Stimulated activated CD4-positive, alpha-beta T cell treated with anti-CD3 and anti-CD28 coated beads, Interleukin-1b, Interleukin-23, amount 100 ng/mL, for 1 hour (primary cell): ENCODE measurements at places on chromosomes 2 and 18.

DNA sequence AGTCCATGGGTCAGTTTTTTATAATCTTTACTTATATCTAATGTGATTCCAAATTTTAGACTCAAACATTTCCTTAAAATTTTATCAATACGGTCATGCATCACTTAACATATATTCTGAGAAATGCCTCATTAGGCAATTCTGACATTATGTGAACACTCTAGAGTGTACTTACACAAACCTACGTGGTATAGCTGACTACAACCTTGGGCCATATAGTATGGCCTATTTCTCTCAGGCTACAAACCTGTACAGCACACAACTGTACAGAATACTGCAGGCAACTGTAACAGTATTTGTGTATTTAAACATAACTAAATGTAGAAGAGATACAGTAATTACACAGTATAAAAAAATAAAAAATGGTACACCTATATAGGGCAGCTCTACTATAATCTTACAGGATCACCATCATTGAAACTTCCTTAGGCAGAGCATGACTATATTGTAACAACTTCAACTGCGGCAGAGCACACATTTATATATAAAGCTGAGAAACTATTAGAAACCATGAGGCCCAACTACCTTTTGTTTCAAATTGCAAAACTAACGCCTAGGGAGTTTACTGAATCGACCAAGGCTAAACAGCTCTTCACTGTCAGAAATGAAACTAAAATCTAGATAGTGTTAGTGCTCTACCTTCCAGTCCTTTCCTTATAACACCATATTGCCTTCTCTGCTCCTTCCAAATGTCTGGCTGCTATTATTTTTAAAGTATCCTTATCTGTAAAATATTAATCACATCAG is 6.9 kb downstream of the YES1 start:
- no peak for DNase-seq

DNA sequence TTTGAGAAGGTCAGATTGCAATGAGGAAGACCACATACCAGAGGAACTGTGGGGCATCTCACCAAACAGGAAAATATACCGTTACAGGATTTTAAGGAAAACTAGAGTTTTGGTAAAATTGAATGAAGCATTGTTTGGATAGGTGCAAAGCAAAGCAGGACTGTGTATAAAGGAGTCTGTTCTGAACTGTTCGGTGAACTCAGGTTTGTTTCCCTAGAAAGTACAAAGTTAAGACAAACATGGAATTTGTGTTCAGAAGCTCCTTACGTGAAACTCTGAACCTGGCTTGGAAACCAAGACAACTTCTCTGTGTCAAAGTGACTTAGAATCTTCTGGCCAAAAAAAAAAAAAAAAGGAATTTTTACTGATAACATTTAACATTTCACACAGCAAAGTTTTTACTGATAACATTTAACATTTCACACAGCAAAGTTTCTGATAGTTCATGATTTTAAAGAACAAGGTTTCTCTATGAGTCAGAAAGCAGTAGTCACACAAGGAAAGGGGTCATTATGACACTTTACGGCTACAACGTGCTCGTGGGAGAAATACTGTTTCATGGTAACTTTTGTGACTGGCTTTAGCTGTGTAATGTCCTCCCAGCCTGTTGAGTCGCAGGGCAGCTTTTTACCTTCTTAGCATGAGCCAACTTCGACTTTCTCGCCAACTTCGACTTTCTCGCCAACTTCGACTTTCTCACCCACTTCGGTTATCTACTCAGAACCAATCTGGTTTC is 21.2 kb upstream of the TET3 start:
- DNase-seq = no peak

- DNase-seq = no peak
These were observed 558.2 kb upstream of the TNP1 start for GRCh38 chr2:217418090-217418489.

GRCh38 chr2:56364902-56365301 is 181.1 kb downstream of the CCDC85A start:
- DNase-seq = no peak

GRCh38 chr2:193701484-193701883 is 1506.8 kb upstream of the TMEFF2 start:
- no peak for DNase-seq

- DNase-seq = no peak
These were observed 1.1 kb upstream of the HOXD8 start for GRCh38 chr2:176128172-176128981.

DNA sequence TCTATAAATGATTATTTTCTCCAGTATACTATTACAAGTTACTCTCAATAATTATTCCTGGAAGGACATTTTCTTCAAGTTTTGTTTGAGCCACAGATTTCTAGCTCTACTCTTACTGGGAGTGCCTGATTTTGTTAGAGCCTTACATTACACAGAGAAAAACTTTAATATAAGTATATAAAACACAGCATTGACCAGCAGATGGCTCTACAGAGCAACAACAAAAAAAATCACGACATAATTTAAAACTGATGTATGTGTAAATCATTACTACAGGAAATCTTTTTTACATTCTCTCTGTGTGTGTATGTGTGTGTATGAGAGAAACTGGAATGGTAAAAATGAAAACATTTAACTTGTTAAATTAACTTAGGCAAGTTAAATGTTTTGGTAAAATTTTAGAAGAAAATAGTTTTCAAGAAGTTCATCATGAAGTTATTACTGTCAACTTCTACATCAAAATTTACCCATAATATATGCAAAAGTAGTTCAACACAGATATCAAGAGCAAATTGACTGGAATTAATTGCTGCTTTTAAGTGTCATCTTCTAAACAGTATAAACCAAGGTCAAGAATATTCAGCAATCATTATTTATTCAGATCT is 103.3 kb downstream of the MDH1 start:
- DNase-seq = no peak

DNA sequence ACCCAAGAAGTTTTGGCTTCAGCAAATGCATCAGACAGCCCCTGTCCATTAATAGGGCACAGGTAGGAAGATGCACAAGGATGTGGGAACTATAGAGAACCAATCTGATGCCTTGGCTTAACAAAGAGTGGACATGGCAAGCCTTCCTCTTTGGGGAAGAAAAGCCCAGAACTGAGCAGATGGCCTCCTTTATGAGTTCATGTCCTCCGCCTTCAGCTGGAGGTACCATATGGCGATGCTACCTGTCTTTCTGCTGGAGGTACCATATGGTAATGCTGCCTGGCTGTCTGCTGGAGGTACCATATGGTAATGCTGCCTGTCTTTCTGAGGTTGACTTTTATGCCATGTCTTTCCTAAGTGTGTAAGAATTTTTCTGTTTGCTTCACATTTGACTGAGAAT is 6.0 kb downstream of the RETREG2 start:
- DNase-seq = no peak

GRCh38 chr2:100290718-100291151 is 31.6 kb downstream of the LONRF2 start:
- no peak for DNase-seq

GRCh38 chr18:61308795-61309393 is 24.3 kb upstream of the CDH20 start:
- no peak for DNase-seq

- no peak for DNase-seq
These were observed 320.0 kb upstream of the TRIB2 start for GRCh38 chr2:12396699-12397098.

DNA sequence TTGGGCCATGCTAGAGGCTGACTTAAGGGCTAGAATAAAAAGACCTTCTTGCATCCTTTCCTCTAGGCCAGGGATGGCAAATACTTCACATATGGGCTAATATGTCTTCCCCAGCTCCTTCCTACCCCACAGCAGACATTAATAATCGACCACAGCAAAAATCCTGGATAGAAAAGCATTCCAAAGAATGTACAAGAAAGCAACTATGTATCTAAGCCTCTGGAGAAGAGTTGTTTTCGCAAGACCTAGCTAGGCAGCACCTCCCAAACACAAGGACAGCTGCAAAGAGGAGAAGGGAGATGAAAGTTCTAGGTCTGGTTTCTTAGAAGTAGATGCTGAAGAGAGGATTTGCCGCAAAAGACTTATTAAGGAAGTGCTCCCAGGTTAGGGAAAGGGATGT is 372.6 kb downstream of the SLC4A3 start:
- DNase-seq = no peak

DNA sequence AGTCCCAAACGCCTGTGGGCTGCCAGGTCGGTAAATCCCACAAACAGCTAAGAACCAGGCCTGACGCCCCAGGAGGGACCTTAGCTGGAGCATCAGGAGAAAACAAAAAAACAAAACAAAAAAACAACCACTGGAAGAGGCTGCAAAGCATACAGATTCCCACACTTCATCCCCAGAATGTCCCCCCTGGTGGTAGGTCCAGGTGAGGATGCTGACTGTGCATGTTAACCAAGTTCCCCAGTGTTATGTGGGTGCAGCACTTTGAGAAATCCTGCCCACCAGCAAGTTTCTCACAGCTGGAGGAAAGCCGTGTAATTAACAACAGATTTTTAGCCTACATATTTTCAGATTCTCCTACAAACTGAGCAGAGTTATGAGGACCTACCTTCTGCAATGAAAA is 15.1 kb downstream of the ST3GAL5 start:
- DNase-seq = no peak

DNA sequence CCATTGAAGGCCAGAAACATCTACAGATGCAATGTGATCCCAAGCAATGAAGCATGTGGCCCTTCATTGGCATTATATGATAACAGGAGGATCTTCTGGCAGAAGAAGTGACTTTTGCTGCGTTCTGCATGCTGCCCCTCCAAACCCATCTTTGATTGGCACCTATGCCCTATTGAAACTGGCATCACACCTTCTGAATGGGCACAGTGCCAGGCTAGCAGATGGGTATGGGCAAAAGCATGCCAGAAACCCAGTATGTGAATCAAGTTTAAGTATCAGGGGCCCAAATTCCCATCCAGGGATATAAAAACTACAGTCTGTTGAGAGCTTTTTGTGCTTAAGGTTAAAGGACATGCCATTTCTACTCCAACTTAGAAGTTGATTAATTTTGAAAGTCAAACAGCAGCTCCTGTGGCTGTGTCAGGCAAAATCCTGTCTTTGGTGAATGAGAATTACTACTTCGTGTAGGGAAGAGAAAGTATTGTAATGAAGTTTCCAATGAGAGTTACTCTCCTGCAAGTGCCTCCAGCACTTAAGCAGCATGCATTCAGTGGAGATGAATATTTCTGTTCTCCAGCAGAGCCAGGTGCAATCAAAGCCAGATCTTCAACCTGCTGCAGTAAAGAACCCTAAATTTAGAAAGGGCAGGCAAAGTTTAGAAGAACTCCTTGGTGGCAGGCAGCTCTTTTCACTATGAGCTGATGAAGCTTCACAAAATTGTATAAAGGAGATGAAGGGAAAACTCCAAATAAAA is 8.6 kb downstream of the VRK2 start:
- DNase-seq = no peak

DNA sequence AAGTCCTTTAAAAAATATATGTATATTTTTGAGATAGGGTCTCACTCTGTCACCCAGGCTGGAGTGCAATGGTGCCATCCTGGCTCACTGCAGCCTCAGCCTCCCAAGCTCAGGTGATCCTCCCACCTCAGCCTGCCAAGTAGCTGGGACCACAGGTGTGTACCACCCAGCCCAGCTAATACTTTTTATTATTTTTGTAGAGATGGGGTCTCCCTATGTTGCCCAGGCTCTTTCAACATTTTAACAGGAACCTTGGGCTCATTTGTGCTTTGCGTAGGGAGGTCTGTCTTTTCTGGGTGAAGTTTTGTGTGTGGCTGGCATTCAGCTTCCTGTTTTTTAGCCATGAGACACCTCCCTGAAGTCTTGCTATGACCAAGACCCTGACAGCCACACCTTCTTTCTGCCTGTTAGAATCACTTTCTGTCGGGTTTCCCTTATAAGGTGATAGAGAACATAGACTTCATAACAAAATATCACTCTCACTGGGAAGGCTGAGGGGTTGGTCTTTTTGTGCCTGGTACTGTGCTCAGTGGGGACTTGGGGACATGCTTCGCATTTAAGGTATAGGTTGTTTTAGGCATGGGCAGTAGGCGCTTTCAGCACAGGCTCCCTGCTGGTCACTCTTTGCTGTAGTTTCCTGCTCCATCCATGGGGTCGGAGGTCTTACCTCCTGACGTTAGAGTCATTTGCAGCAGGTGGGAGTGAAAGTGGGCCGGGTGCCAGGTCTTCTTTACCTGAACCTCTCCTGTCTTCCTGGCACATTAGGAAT is 3.4 kb downstream of the RAB31 start:
- no peak for DNase-seq

GRCh38 chr18:50866765-50867164 is 12.2 kb upstream of the ME2 start:
- no peak for DNase-seq

GRCh38 chr18:12552879-12553242 is 105.0 kb downstream of the SPIRE1 start:
- DNase-seq = no peak

DNA sequence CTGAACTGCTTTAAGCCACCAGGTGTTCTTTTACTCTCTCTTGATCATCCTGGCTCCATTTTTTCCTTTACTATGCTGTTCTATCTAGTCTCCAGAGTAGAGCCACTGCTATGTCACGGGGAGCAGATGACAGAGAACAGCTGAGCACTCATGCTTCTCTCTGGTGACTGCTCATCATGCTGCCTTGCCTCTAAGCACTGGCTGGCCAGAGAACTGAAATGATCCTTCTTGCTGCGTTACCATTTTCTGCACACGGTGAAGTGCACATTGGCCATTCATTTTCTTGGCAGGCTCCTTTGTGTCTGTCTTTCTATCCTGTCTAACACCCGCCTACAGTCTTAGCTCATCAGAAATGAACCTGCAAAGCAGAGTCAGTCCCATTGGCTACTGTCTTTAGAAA is 86.0 kb downstream of the KCTD1 start:
- DNase-seq = no peak

DNA sequence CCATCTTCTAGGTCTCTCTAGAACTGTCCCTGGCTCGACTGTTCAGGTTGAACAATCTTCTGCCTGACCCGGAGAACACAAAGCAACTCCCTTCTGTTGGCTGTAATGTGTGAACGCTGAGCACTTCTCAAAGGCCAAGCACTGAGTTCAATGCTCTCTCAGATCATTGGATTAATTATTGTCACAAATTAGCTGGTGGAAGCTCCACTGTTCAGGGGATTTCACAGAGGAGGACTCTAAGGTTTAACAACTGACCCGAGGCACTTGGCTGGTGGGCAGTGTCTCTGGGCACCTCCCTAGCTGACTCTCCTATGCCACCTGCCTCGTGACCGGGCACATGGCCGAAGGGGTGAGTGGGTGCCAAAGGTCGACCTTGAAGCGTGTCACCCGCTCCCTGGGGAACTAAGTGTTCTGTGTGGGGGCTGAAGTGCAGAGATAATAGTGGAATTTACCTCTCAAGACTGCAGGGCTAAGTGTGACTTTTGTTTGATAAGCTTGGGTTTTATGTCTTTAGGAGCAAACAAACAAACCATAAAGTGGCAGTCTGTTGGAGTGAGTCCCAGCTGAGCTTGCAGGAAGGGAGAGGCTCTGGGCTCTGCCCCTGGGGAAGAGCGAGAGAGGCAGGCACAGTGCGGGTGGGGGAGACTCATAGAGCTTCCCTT is 64.8 kb downstream of the BCL2L11 start:
- DNase-seq = no peak

DNA sequence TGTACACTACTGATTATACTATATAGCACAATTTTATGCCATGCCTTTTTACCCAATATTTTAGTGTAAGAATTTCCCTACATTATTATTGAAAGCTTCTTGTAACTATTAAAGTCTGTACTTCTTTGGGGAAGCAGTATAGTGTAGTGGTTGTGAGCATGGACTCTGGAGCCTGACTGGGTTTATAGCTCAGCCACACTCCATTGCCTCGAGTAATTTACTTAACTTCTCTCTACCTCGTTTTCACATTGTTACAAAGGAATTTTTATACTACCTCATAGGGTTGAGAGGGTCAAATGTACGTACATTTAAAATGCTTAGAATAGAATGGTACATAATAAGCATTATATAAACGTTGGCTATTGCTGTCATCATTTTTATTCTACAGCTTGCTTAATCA is 139.2 kb downstream of the UBR3 start:
- no peak for DNase-seq

- no peak for DNase-seq
These were observed 102.2 kb downstream of the KIAA1328 start for GRCh38 chr18:36931106-36931505.
